ENCODE measurements at places on chromosomes 6 and 20. TPM values are rescaled to one million over a fixed set of nuclear protein-coding genes. Genes with fewer than 3 reads are reported as not detected.

DNA sequence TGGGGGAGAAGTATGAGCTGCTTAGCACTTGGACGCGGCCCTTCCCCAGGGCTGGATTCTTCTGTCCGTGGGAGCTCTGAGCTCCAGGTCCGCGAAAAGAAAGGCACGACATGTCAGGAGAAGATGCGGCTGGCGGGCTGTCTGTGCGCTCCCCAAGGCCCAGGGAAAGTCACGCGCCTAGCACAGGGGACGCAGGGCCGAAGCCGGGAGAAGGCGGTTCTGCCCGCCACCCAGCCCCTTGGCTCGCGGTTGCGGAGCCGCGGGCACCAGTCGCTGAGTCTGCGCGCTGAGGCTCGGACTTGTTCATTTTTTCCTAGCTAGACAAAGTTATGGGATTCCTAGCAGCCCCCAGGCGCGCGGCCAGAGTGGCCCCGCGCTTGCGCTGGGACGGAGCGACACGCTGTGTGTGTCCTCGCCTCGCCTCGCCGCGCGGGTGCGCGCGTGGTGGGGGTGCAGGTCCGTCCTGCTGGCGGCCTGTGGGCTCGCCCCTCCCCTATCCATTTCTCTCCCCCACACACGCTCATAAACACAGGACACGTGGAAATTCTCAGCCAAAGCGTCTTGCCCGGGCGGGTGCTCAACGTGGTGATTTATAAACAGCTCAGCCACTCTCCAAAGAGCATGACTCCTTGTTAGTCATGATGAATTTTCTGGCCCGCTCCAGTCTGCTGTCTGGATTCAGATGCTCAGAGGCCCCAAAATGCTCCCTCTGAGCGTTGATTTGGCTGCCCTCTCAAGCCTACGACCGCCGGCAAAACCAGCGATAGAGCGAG lies 1.9 kb upstream of the POU3F2 start:
- peak overlapping the region; percentile 71 for H3K27ac ChIP-seq
- no peak for DNase-seq
- H3K36me3 ChIP-seq, result peaks cover 2% of the 10 kb centered on the region
- peaks cover 39% of the 10 kb centered on the region for H3K4me1 ChIP-seq
- H3K27me3 ChIP-seq, result peaks cover 85% of the 10 kb centered on the region
- H3K4me3 ChIP-seq, result peak overlapping the region; percentile 73

DNA sequence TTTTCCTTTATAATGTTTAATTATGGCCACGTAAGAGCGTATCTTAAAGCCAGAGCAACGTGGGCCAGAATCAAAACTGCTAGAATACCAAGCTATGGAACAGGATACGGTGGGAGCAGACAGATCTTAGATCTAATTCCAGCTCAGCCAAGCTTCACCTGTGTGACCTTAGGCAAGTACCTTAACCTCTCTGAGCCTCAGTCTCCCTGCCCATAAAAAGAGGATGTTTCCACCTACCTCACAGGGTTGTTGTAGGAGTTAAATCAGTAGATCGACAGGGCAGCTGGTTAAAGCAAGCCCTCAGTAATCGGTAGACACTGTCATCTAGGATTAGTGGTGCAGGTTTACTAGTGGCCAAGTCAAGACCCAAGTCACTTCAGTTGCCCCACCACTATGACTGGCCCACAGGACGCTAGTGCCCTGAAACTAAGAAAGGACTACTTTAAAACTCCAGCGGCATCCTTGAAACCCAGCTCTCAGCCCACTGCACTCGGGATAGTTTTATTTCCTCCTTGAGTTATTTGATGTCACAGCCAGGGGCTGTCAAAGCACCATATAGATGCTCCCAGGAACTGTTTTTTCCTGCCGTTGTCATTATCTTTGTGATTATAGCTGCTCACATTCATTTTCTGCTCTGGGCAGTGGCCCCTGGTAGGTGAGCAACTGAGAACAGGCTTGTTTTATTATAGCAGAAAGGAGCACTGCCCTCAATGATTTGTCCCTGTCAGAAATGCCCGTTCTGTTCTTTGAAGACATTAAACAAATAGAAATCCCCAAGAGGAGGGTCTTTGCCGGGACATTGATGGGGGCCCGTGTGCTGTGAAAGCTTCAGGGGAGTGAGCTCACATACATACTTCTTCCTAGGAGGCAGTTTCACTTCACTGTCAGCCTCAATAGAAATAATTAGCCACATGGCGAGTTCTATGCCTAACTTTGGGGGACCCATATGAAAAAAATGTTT lies 63.1 kb downstream of the ISM1 start:
- no peaks in the 10 kb centered on the region for H3K4me1 ChIP-seq
- H3K4me3 ChIP-seq, result no peak overlapping the region
- H3K27ac ChIP-seq, result no peak overlapping the region
- DNase-seq, result no peak
- no peaks in the 10 kb centered on the region for H3K27me3 ChIP-seq

The HLA-DRB1 gene
- 51.4 TPM for total RNA-seq

DNA sequence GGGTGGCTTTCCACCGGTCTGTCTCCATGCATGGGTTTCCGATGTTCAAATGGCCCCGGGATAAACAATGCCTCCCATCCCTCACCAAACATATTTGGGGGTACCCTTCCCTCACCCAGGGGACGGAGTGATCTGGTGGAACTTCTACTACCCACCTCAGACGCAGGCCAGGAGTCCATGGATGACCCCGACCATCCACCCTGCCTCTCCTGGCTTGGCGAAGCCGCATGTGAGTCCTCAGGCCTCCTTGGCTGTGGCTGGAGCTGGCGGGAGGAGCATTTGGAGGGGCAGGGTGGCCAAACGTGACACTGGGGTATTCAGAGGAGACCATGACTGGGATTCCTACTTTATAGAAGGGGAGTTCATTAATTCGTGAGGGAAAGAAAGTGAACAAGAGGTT lies 45.9 kb upstream of the FRMD1 start:
- no peak overlapping the region for H3K4me3 ChIP-seq
- no peak for DNase-seq
- no peak overlapping the region for H3K27ac ChIP-seq

- H3K4me3 ChIP-seq, result peak overlapping the region; percentile 96
- peak overlapping the region; percentile 100 for H3K27ac ChIP-seq
- H3K27me3 ChIP-seq, result no peaks in the 10 kb centered on the region
- H3K36me3 ChIP-seq, result no peaks in the 10 kb centered on the region
- peaks cover 57% of the 10 kb centered on the region for H3K4me1 ChIP-seq
Measured at GRCh38 chr6:26034905-26035304, 52.3 kb upstream of the HFE start.

- DNase-seq, result no peak
- no peak overlapping the region for H3K27ac ChIP-seq
- H3K4me3 ChIP-seq, result no peak overlapping the region
- H3K27me3 ChIP-seq, result peaks cover 9% of the 10 kb centered on the region
Measured at GRCh38 chr6:137550535-137550934, 56.3 kb upstream of the OLIG3 start.

The HS3ST5 gene
- total RNA-seq, result not detected

DNA sequence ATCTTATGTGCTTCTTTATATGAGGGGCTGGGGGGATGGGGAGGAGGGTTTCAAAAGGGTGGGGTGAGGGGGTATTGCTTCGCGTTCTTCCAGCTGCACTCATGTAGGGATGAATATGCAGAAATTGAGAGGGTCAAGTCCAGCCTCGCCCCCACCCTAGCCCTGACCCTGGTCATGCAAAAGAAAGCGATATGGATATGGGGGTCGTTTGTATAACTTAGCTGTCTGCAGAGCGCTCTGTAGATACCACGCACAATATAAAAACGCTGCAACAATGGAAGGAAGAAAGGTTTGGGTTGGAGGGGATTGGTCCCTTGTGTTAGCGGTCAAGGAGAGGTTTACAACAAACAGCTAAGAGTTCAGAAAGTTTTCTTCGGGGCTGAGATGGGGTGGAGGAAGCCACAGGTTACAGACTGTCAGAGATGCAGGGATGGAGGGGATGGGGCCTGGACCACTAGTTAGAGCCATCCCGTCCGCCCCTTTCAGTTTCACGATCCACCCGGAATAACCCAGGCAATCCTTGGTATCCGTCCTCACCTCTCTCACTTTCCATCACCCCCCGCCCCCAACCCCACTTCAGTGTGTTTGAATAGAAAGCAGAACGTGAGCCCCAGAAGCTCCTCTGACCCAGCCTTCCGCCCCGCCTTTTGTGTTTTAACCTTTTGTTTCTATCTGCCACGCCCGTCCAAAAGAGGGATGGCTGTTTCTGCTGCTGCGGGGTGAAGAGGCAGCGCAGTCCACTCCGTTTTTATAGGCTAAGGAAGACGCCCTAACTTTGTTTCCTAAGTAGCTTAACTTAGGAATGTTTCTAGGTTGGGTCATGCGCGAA lies 73.5 kb downstream of the SOX4 start:
- H3K27ac ChIP-seq, result no peak overlapping the region
- peak; percentile 8 for DNase-seq
- peak overlapping the region; percentile 54 for H3K4me3 ChIP-seq
- H3K27me3 ChIP-seq, result peaks cover 75% of the 10 kb centered on the region

The CBFA2T2 gene
- total RNA-seq, result 17.3 TPM

DNA sequence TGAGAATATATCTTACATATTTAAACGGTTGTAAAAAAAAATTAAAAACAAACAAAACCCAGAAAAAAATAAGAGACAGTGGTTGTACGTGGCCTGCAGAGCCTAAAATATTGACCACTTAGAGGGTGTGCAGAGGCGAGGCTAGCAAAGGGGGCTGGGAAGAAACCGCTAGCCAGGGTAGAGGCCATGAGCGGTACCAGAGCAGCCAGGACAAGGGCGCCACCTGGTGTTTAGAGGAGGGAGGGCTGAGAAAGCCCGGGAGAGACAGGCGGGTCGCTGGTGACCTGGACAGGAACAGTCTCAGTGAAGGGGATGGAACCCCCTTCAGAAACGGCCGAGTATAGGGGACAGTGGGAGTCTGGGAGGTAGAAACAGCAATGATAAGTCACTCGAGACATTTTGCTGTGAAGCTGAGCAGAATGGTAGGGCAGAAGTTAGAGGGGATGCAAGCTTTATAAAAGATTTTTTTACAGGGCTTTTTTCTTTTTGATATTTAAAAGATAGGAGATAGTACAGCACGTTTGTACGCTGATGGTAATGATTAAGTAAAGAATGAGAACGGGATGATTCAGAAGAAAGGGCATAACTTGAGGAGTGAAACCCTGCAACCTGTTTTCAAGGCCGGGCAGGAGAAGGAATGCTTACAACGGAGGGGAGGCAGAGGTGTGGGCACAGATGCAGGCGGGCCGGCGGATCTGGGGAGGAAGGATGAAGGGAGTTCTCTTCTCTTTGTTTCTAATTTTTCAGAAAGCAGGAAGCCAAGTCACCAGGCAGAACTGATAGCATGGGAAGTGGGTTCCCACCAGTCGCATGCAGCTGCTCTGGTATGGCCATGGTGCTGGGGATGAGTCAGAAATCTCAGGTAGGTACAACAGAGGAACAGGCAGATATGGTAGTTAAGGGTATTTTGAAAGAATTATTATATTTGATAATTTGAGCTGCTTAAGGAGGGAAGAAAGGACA lies 76.2 kb downstream of the FAM229B start:
- H3K4me3 ChIP-seq, result peak overlapping the region; percentile 59
- no peak overlapping the region for H3K27ac ChIP-seq
- H3K4me1 ChIP-seq, result peaks cover 18% of the 10 kb centered on the region
- no peaks in the 10 kb centered on the region for H3K36me3 ChIP-seq
- DNase-seq, result peak; percentile 79

The CPNE5 gene
- 0.47 TPM for total RNA-seq

GRCh38 chr20:57094252-57094891 lies 172.1 kb downstream of the BMP7 start:
- H3K27ac ChIP-seq, result no peak overlapping the region
- peaks cover 7% of the 10 kb centered on the region for H3K4me1 ChIP-seq
- no peaks in the 10 kb centered on the region for H3K36me3 ChIP-seq

The TRAM2 gene
- 9.4 TPM for total RNA-seq

- H3K27ac ChIP-seq, result peak overlapping the region; percentile 73
- peaks cover 16% of the 10 kb centered on the region for H3K4me1 ChIP-seq
- H3K36me3 ChIP-seq, result peaks cover 2% of the 10 kb centered on the region
- H3K27me3 ChIP-seq, result peaks cover 58% of the 10 kb centered on the region
- DNase-seq, result peak; percentile 73
Measured at GRCh38 chr20:13221673-13222318, 722 bp downstream of the ISM1 start.

The WFDC10B gene
- not detected for total RNA-seq

GRCh38 chr20:12068121-12068520 lies 150.4 kb downstream of the BTBD3 start:
- H3K4me1 ChIP-seq, result no peaks in the 10 kb centered on the region
- H3K36me3 ChIP-seq, result no peaks in the 10 kb centered on the region
- no peak overlapping the region for H3K27ac ChIP-seq
- no peaks in the 10 kb centered on the region for H3K27me3 ChIP-seq

The ASF1A gene
- 38.6 TPM for total RNA-seq

The SRMS gene
- total RNA-seq, result not detected

GRCh38 chr6:121876721-121877120 lies 441.3 kb downstream of the GJA1 start:
- H3K4me3 ChIP-seq, result no peak overlapping the region
- no peaks in the 10 kb centered on the region for H3K36me3 ChIP-seq
- DNase-seq, result no peak
- no peaks in the 10 kb centered on the region for H3K4me1 ChIP-seq

- no peak overlapping the region for H3K27ac ChIP-seq
- no peaks in the 10 kb centered on the region for H3K4me1 ChIP-seq
- no peaks in the 10 kb centered on the region for H3K36me3 ChIP-seq
Measured at GRCh38 chr20:30594112-30594511, 663.4 kb upstream of the DEFB115 start.

DNA sequence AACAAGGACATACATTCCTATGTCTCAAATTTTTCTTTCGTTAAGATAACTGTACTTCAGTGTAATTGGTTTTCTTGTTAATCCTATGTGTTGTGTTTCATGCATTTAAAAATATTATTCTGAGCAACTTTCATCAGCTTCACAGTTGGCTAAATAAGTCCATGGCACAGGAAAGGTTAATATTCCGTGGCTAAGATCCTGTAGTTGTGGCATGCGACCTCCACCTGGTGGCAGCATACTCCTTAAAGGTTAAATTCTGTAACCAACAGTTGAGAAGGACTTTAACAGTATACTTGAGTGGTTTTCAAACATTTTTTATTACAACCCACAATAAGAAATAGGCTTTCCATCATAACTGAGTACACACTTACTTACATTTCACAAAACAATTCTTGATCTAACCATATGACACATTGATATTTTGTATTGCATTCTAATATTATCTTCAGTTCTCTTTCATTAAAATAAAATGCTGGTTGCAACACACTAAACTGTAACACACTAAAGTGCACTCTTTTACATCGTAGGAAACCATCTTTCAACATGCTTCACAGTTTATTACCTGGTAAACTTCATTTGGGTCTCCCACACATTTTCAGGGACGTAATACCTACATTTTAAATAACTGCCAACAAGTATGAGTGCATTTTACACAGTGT lies 118.3 kb downstream of the SLX4IP start:
- peaks cover 4% of the 10 kb centered on the region for H3K36me3 ChIP-seq
- H3K27ac ChIP-seq, result no peak overlapping the region
- no peaks in the 10 kb centered on the region for H3K27me3 ChIP-seq

DNA sequence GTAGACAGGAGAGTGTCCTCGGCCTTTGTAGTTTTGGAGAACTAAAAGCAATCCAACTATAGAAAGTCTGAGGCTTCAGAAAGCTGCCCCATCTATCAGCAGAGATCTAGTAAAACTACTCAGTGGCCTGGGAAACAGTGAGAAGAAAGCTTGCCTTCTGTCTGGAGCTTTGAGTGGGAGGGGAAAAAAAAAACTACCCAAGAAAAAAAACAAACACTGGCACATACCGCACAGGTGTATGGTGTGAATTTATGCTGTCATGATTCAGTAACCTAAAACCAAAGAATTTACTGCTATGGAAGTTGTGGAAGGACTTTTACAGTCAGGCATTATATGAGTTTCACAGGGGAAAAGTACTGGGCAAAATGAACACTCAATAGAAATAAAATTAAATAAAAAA lies 280.5 kb downstream of the ADGRB3 start:
- no peak for DNase-seq
- no peak overlapping the region for H3K4me3 ChIP-seq
- H3K4me1 ChIP-seq, result no peaks in the 10 kb centered on the region
- no peaks in the 10 kb centered on the region for H3K36me3 ChIP-seq
- H3K27me3 ChIP-seq, result no peaks in the 10 kb centered on the region

All from activated CD4-positive, alpha-beta T cell treated with anti-CD3 and anti-CD28 coated beads, Interleukin-2, amount 10 ng/mL, durations not matched to agents 7 days and 5 days (primary cell).